NCI-H1436 (cell line): ENCODE measurements at places on chromosomes 4 and X.

- DNase-seq, result no peak
Observed at GRCh38 chr4:96675896-96676295, 836.0 kb downstream of the PDHA2 start.

GRCh38 chr4:173424899-173425805, 26.2 kb upstream of the SCRG1 start:
- no peak for DNase-seq

DNA sequence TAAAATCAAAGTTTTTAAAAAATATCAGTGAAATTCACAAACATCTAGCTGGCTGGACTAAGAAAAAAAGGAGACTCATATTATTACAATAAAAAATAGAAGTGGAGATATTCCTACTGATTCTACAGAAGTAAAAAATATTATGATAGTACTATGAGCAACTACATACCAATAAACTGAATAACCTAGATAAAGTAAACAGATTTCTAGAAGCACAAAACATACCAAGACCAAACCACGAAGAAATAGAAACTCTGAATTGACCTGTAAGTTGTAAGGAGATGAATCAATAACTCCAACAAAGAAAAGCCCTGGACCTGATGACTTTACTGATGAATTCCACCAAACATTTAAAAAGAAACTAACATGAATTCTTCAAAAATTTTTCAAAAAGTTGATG, 867.3 kb downstream of the PCDH18 start:
- no peak for DNase-seq

DNA sequence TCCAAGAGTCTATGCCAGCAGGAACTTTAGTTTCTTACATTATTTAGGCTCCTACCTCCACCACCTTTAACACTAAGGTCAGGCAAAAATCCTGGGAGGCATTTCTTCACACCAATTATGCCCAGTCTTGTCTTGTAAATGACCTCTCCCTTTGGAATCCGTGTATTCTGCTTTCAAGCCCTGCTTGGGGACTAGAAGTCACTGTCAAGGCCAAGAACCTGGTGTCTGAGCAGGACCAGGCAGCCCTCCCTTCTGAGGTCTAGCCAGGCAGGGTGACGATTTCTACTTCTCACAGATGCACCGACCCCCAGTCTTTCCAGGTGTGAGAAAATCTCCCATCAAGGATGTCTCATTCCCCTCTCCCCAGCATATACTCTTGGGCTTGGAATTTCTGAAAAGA, 82.7 kb upstream of the C1QTNF7 start:
- no peak for DNase-seq

GRCh38 chr4:183960046-183960420, 54.9 kb downstream of the STOX2 start:
- no peak for DNase-seq

- no peak for DNase-seq
Observed at GRCh38 chrX:15143825-15144121, 126.1 kb downstream of the ASB9 start.

DNA sequence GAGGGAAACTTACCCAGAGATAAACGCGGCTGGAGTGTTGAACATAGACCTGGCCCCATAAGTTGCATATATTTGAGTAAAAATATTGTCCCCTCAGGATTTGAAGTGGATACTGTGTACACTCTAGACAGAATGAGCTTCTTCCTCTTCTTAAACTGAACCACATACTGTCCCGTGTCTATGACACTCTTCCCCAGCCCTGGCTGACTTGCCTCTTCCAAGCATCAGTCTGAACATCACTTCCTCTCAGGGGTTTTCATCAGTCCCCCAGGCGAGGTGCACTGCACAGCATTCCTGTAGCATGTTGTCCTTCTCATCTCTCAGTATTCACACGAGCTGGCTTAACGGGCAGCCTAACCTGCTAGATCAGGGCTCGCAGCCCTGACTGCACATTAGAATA, 80.5 kb upstream of the TMEM150C start:
- DNase-seq, result no peak

DNA sequence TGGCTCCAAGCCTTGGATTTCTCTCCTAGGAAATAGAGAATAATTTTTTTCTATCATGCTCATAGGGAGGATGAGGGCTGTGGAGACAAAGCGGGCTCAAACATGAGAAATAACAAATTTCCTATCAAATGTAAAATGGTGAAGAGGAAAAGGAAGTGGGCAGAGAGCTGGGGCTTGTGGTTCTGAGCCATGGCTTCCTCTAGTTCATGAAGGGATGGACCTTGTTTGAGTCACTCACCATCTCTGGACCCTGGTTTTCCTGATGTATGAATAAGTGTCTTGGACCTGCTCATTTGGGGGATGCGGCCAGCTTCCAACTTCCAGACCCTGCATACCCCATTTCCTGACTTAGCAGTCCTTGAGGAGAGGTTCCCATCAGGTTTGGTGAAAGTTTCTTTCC, 63.0 kb downstream of the MSX1 start:
- DNase-seq, result no peak

GRCh38 chr4:47463235-47463956, at the start of gene COMMD8:
Gene COMMD8 (minus strand): TSS chr4:47463702. CDS start chr4:47463651, 51 bp downstream.
- DNase-seq, result peak; percentile 96

GRCh38 chr4:40552536-40552935, 77.1 kb downstream of the RBM47 start:
- DNase-seq, result no peak

DNA sequence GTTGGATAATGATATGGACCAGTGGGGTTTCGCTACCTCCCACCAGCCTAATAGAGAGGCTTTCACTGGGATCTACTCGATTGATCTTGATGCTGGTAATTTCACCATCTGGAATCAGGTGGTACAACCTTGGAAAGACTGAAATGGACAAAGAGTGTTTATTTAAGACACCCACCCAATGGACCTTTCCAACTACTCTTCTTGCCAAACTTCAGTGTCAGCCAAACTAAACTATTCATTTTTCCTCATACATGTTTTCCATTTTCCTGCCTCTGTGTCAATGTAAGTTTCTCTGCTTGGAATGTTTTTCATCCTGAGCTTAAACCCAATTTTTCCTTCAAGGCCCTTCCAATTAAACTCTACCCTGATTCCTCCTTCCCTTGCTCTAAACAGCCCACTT, 92.6 kb downstream of the LNX1 start:
- no peak for DNase-seq

DNA sequence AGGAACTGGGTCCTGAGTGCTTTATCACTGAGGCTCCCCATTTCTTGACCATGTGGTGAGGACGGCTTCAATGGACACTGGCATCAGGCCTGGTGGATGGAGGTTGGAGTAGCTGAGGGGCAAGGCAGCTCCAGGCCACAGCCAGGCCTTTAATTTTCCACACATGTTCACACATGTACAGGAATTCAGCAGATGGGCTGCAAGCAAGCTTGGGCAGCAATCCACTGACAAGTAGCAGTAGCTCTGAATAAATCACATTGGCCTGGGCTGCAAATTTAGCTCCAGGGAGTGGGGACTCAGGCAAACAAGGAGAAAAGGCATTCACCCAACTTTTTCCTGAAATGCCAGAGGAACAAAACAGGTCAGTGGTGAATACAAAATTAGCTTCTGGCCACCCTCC, 107.8 kb upstream of the SCML1 start:
- DNase-seq, result no peak

GRCh38 chr4:55437823-55438222, 42.1 kb downstream of the TMEM165 start:
- no peak for DNase-seq

- no peak for DNase-seq
Observed at GRCh38 chr4:15755321-15756155, 22.6 kb upstream of the CD38 start.

DNA sequence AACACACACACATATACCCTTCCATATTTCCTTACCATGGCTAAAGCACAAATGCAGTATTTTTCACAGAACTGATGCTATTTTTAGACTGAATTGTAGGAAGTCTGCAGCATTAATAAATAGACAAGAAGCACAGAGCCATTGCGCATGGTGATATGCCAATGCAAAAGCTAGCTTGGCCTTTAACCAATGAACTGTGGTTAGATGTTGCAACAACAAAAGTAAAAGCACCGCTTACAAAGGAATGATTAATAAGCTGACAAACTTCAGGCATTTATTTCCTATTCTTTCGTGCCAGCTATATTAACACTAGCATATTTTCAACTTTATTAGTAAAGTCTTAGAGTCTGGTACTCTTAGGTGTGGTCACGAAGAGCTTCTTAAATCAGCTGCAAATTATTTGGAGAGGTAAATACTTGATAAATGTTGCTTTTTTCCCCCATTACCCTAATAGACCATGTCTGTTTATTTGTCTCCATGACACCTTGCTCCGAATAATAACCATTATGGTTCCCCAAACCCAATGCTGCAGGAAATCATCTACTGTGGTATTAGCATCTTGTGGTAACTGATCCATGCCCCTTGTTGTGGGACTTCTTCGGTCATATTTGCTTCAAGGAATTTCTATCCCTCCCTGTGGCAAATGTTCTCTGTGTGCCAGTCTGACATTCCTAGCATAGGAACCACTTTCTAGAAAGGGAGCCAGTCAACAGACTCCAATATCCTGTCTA, 306.1 kb upstream of the TAPT1 start:
- DNase-seq, result no peak

DNA sequence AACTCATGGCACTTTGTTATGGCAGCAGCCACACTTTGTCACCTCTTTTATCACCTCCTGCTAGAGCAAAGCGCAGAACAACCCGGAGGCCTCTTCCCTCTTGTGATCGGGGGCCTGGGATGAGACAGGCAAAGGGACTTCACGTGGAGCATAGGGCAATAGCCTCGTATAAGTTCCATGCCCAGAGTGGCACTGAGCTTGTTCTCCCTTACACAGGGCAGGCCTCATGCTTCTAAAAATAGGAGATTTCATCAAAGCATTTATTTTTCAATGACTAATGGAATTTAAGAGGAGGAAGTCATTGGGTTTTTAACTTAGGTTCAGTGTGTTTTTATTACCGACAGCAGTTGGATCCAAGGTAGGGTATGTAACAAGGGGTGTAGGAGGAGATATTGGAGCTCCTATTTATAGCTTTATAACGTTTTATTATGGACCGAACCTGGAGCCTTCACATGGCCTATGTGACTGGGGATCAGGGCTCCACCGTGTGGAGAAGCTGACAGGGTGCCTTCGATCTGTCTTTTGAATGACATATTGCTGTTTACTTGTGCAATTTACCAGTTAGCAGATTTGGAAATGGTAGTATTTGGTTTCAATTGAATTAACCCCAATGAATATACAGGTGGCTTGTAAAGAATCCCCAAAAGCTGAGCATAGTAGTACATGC, 93.8 kb downstream of the SLC2A9 start:
- no peak for DNase-seq

DNA sequence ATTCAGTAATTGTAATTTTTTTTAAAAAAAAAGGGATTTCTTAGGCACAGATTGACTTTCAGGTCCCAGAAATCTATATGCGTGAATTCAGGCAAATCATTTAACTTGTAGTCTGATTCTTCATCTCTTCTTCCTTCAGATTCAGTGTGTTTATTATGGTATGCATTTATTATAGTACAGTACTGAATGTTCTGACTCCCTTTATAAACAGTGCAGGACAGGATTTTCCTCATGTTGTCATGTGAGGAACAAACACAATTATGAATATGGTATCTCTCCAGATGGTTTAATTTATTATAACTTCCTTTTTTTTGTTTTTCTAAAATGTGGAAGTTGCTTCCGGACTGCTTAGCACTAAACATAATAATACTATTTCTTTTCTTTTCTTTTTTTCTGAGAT, 54.2 kb downstream of the RPS3A start:
- DNase-seq, result no peak

GRCh38 chr4:61866378-61867030, 666.4 kb downstream of the ADGRL3 start:
- no peak for DNase-seq

DNA sequence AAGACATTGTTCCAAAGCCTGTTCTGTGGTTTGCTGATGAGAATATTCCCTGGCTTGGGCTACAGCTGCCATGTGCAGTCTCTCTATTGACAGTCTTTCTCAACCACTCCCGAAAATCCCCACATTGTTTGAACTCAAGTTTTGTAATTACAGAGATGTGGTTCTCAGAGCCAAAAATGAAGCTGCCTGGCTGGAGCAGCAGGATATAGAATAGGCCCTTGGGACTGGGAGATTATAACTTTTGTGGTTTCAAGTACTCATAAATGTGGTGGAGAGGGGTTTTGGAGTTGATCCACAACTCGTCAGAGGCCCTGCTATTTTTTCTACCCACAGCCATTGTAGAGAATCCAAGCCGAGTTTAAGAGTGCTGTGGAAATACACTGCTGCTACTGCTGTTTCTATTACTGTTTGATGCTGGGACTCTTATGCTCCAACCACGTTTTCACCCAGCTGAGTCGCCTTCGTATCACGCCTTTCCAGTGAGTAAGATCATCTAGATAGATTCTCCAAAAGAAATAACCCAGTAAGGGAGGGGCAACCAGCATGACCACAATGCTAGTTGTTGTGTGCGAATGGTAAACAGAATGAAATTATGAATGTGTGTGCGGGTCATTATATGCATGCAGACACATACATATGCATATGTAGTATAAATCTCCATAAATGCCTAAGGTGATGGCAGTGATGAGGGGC, 57.1 kb upstream of the ATXN3L start:
- DNase-seq, result peak; percentile 23

- DNase-seq, result no peak
Observed at GRCh38 chr4:100075486-100076270, 114.6 kb downstream of the DDIT4L start.
